ENCODE measurements at places on chromosomes 12 and 14.

DNA sequence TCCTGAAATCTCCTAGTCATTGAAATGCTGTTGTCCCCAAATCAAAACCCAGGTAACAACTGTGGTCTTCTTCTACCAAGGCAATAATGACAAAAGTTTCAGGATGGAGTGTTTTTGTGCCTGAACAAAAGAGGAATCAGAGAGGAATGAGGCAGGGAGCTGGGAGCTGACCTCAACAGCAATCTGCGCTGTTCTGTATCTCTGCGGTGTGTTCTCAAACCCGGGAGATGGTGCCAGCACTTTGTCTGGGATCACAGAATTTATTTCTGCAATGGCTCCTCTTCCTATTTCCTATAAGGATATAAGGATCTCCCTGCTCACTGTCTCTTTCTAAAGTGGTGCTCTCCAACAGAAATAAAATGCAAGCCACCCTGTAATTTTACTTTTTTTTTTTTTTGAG lies 449 bp upstream of the GLT8D2 start:
- DNase-seq = no peak

DNA sequence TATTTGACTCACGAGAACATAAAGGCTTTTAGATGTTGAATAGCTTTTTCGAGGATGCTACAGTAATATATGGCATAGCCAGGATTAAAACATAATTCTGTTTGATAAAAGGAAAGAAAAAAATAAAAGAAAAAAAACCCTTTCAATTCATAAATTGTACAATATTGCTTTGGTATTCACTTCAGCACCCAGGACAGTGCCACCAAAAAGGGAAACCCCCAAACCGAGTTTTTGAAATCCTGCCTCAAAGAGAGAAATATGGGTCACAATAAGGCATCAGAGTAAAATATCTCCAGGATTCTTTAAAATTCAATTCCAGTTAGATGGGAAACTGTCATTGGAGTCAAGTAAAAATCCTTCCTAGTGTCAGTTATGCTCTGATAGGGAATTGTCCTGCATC lies 551.2 kb upstream of the SEL1L start:
- DNase-seq = no peak

- DNase-seq = peak; percentile 45
Measured at GRCh38 chr12:9363145-9363544, 154.9 kb upstream of the PZP start.

GRCh38 chr14:51792809-51793208 lies 67.6 kb upstream of the GNG2 start:
- no peak for DNase-seq

GRCh38 chr14:55545779-55546178 lies 34.2 kb upstream of the KTN1 start:
- DNase-seq = no peak

DNA sequence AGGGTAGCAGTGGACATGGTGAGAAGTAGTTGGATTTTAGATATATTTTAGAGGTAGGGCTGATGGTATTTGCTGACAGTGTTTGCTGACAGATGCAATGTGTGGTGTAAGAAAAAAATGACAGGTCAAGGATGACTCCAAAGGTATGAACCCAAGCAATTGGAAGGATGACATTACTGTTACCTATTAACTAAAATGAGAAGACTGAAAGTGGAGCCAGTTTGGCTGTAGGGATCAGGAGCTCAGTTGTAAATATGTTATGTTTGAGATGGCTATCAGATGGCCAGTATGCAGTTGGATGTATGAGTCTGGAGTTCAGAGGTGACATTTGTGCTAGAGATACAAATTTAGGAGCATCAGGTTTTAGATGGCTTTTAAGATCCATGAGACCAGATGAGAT lies 17.4 kb upstream of the SERPINA6 start:
- no peak for DNase-seq

DNA sequence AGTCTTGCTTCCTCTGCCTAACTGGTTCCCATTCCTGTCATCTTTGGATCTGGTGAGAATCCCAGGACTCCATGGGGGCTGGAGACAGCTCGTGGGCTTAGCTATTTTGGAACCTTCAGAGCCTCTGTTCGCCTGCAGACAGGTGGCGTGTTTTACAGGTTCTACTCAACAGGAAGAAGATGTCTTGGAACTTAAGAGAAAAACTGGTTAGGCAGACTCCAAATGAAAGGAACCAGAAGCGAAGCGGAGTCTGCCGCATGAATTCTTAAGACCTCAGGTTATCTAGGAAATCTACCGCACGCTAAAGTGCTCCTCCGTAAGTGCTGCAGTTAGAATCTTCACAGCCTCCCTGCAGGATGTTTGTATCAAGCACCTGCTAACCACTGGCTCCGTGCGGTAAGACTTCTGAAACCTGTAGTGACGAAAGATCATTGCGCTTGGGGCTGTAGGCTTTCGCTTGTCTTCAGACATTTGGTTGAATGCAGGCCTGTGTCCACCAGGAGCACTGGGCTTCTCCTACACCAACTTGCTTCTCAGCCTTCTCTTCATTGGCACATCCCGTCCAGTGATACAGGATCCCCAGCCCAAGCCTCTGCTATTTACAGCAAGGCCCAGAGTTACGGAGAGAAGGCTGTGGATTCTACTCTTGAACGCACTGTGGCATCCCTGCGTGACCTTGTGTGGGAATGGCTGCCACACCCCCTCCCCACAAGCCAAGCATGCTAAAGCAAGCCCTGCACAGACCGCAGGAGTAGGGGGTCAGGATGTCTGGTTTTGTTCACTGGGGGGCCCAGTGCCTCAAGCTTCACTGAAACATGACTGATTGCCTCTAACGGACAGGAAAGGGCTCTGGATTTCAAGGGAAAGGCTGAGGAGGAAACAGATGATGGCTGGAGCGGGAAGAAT lies 35.0 kb downstream of the ACADS start:
- DNase-seq = no peak

GRCh38 chr12:78146365-78146772 lies 315.7 kb downstream of the NAV3 start:
- no peak for DNase-seq

- no peak for DNase-seq
Measured at GRCh38 chr12:55019784-55020183, at the start of gene NEUROD4. NEUROD4 (plus strand) TSS chr12:55019974; CDS start chr12:55026440, 6,466 bp downstream.

- no peak for DNase-seq
Measured at GRCh38 chr14:97382616-97383226, 585.5 kb downstream of the VRK1 start.

GRCh38 chr12:47328831-47329545 lies 249.2 kb upstream of the AMIGO2 start:
- DNase-seq = no peak

DNA sequence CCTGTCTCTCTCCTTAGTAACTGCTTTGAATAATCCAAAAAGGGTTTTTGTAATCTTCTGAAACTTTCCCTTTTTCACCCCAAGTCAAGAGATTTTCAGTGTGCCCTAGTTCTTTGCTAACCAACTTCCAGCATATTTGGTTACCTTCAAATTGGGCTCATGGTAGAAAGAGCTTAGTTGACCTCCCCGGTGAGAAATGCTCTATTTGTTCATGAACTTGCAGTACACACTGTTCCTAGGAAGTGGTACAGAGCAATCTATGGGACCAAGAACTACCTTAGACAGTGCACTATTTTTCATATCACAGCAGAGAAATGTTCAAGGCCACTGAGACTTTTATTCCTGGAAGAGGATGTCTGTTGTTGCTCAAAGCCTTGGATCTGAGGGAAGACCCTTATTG lies 1.7 kb downstream of the USP5 start:
- no peak for DNase-seq

- peak; percentile 67 for DNase-seq
Measured at GRCh38 chr14:75277008-75277814, 1.4 kb upstream of the FOS start.

GRCh38 chr12:130301559-130301958 lies 36.1 kb upstream of the PIWIL1 start:
- DNase-seq = no peak

DNA sequence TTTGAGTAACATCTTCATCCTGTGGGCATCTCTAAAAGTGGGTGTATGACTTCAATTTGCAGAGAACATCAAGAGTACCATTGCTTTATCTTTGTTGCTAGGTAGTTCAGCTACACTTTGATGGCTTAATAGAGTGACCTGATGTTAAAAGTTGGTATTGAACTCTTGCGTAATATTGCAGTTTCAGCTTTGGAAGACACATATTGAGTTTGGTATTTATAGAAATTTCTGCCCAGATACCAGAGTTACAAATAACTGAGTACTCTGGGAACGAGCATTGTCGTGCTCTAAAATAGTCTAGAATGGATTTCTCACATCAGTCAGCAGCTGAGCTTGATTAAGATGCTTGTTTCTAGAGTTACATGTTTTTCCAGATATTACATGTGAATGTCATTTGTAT lies 24.8 kb upstream of the AKAP5 start:
- no peak for DNase-seq

- no peak for DNase-seq
Measured at GRCh38 chr12:59389968-59390576, 205.8 kb upstream of the SLC16A7 start.

DNA sequence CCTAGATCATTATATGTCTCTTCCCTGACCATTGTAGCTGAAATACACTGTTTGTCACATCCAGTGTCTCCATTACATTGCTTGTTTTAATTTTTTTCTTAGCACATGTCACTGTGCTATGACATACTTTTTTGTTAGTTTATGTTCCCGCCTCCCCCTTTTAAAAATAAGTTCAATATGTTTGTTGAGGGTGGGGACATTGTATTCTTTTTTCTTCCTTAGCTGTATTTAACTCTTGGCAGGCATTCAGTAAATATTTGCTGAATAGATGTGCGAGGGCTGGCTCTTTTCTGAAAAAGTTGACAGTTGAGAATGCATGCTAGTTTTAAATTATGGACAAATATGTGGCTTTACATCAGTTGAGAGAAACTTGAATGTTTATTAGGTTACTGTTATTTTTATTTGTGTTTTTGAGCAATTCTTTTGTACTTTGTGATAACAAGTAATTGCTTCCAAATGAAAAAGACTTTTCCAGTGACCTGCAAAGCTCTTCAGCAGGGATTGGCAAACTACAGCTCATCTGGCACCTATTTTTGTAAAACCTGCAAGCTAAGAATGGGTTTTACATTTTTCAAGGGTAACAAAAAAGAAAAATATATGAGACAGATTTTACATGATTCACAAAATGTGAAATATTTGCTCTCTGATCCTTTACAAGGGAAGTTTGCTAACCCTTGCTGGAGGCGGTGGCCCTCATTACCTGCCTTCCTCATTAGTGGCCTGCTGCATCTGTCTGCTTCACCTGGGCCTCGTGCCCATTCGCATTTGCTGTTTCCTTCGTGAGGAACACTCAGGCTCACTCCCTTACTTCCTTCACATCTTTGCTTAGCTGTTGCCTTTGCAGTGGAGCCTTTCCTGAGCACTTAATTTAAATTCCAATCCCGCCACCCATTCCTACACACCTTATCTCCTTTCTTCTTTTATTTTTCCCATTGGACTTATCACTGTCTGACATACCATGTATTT lies 229.4 kb downstream of the ERC1 start:
- DNase-seq = no peak

GRCh38 chr12:2580821-2581220 lies 213.9 kb upstream of the FKBP4 start:
- DNase-seq = no peak

DNA sequence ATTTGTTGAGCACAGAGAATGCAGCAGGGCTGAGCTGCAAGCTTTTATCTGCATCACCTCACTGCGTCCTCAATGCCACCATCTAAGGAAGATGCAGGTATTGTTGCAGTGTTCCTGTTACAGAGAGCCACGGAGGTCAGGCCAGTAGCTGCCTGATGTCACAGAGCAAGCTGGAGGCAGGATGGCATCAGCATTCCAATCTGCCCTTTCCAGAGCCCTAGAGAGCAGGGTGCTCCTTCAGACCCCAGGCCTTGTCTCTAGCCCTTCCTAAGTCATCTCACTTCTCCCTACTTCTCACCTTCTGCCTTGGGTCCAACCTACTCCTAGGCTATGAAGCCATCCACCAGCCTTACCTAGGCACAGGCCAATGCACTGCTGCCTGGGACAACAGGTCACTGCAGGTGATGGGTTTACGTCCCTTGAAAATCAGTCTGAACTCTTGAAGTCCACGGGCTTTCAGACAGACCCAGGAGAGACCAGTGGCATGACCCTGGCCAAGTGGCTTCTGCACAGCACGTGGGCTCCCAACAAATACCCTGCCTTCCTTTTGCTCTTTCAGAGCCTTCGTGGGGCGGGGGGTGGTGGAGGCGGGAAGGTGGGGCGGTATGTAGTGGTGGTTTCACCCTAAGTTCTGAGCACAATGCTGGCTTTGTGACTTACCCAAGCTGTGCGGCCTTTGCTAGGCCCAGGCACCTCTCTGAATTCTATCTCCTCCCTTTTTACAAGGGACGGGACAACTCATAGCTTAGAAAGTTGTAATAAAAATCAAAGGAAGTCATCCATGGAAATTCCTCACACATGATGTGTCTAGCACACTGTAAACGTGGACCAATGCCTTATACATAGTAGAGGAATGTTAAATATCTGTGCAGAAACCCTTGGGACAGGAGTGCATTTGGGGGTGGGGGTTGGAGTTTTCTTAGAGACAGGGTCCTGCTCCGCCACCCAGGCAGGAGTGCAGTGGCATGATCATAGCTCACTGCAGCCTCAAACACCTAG lies 136.0 kb downstream of the KSR2 start:
- DNase-seq = no peak

Data from stimulated activated CD8-positive, alpha-beta memory T cell treated with anti-CD3 and anti-CD28 coated beads, Interleukin-4, amount 100 ng/mL, for 48 hours (primary cell).